ENCODE measurements at places on chromosomes 11 and 22. TPM values are rescaled to one million over a fixed set of nuclear protein-coding genes. Genes with fewer than 3 reads are reported as not detected.

OR10D3 gene
- not detected for total RNA-seq

WNT11 gene
- total RNA-seq: 20.0 TPM

OR8G5 gene
- not detected for total RNA-seq

CELSR1 gene
- 7.6 TPM for total RNA-seq

MS4A14 gene
- total RNA-seq: 0.97 TPM

SLC43A3 gene
- total RNA-seq: 20.0 TPM

WNT7B gene
- not detected for total RNA-seq

IL10RA gene
- 6.2 TPM for total RNA-seq

TENM4 gene
- 0.81 TPM for total RNA-seq

SEZ6L gene
- 0.11 TPM for total RNA-seq

FGF19 gene
- not detected for total RNA-seq

MS4A7 gene
- total RNA-seq: 11.9 TPM

DUSP8 gene
- total RNA-seq: 7.7 TPM

OR8U1 gene
- total RNA-seq: not detected

RAG1 gene
- total RNA-seq: 0.81 TPM

APOL5 gene
- not detected for total RNA-seq

NELL1 gene
- total RNA-seq: not detected

PAX6 gene
- total RNA-seq: not detected

SCN3B gene
- 0.56 TPM for total RNA-seq

OR2AT4 gene
- not detected for total RNA-seq

THY1 gene
- 1.5 TPM for total RNA-seq

TESMIN gene
- total RNA-seq: 0.46 TPM

TYR gene
- total RNA-seq: not detected

RNF214 gene
- total RNA-seq: 19.8 TPM

MCHR1 gene
- 0.54 TPM for total RNA-seq

CD3D gene
- total RNA-seq: 0.62 TPM

MS4A6E gene
- total RNA-seq: not detected

TSG101 gene
- 56.2 TPM for total RNA-seq

OR2D2 gene
- total RNA-seq: not detected

GRIA4 gene
- not detected for total RNA-seq

CRYAB gene
- total RNA-seq: 6,403 TPM

B3GAT1 gene
- 0.11 TPM for total RNA-seq

DDI1 gene
- not detected for total RNA-seq

OR51B2 gene
- not detected for total RNA-seq

MRGPRX4 gene
- total RNA-seq: not detected

DNAJB7 gene
- not detected for total RNA-seq

APLNR gene
- 15.4 TPM for total RNA-seq

IGSF22 gene
- 0.86 TPM for total RNA-seq

CARD10 gene
- 8.3 TPM for total RNA-seq

RPS6KB2 gene
- 24.6 TPM for total RNA-seq

YPEL1 gene
- total RNA-seq: 3.1 TPM

MLC1 gene
- total RNA-seq: 0.46 TPM

CYB5R2 gene
- 1.0 TPM for total RNA-seq

MISFA gene
- total RNA-seq: 13.3 TPM
